ENCODE measurements at places on chromosomes 7 and 10. TPM values are rescaled to one million over a fixed set of nuclear protein-coding genes. Genes with fewer than 3 reads are reported as not detected.

DNA sequence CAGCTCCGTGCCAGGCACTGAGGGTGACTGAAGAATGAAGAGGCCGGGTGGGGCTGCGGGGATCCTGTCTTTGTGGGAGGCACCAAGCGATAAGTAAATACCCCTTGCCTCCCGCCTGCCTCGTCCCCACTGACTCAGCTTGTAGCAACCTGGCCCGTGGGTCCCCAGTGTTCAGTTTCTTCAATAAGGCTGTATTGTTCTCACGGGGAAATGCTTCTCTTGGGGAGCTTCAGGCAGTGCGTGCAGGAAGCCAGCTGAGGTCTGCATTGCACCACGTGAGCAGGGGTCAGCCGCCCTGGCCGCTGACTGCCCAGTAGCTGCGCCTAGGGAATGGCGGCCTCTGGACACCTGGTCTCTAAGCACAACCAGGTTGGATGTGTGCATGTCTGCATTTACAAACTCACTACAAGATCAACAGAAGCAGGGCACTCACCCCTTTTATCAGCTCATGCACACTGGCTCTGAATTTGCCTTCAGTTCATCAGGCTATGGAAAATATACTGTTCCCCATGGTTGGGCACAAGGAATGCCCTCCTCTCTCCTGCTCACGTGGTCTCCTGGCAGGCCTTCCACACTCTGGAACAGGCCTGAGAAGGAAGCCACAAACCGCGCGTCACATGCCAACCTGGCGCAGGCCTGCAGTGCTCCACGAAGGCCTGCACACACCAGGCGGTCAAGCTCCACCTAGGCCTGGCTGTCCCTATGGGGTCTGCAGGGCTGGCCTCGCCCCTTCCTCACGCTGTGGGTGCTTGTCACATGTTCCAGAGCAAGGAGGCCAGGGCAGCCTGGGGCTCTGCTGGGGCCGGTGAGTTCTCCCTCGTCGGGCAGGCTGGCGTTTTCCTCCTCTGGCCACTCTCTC is 135.7 kb upstream of the RNF32 start:
- no peak for DNase-seq

DNA sequence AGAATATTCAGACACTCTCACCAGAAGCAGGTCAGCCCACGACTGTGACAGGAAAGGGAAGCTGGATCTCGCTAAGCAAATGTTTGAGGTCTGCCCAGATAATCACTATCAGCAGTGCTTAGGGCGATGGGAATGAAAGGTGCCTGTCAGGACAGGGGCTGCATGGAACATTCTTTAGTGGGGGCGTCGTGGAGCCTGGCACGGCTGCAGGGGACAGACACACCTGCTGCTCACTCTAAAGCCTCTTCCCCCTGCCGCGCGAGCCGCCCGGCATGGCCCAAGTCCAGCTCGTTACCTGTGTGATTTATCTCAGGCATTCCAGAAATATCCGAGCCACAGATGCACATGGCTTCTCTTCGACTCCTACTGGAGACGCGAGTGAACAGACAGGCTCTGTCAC is 235.5 kb downstream of the GLRX3 start:
- DNase-seq, result no peak

- no peak for DNase-seq
These were observed at the start of gene PLXNA4 for GRCh38 chr7:132575982-132576720. PLXNA4 (minus strand) TSS chr7:132576470; CDS start chr7:132508693, 67,777 bp downstream.

DNA sequence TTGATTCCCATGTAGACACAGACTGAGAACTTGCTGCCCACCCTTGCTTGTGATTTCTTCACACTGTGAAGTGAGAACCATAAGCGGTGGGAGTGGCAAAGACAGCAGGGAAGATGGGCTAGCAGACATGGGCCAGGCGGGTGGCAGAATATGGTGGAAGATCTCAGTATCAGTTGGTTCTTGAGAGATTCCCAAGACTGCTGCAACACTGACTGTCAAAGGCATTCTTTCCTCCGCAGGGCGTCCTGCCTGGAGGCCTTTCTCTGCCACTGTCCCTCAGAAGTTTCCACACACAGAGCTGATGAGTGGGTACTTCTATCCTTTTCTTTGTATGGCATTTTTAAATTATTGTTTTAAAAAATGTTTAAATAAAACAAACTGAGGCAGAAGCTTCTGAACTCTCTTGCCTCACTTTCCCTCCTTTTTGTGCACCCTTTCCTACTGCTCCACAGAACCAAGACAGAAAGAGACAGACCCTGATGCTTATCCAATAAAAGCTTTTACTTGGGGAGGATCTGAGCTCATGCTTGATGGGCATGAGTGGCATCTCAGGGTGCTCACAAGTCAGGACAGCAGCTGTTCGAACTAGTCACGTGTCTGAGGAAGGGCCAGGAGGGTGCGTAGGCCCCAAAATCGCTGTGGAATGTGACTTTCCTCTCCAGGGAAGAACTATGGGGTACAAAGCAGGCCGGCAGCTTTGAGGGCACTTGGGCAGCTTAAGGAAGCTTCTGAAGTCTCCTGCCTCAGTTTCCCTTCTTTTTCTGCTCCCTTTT is 104.7 kb upstream of the PCGF5 start:
- DNase-seq, result no peak

- no peak for DNase-seq
These were observed 312.6 kb downstream of the IPMK start for GRCh38 chr10:57955076-57955475.

GRCh38 chr7:93055543-93056107 is 62.2 kb downstream of the SAMD9 start:
- DNase-seq, result no peak

- no peak for DNase-seq
These were observed 1141.2 kb downstream of the SORCS1 start for GRCh38 chr10:106023329-106023728.

DNA sequence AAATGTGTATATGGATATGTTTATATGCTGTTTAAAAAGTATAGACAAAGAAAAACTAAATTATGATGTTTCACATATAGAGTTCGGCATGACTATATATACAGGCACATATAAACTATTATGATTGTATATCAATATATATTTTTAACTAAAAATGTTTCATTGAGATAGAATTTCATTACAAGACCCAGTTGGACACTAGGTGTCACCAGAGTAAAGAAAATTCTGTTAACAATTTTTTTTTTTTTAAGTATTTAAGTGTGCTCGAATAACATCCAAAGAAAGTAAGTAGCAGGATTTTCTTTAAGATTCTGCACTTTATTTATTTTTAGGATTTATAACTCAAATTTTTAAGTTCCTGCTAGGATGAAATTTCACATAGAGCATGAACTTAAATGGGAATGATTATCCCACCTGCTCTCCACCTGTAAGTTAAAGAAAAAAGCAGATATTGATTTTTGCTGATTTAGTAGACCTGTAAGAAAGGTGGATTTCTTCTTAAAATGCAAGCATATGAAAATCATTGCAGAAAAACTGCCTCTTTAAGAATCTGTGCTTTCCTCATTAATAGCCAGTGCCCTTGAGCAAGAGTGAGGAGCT is 961.5 kb downstream of the PCDH15 start:
- DNase-seq, result no peak

NUPR2 gene
- polyA plus RNA-seq, result not detected

GRCh38 chr10:69574571-69574978 is 1.4 kb upstream of the NEUROG3 start:
- DNase-seq, result no peak

DNA sequence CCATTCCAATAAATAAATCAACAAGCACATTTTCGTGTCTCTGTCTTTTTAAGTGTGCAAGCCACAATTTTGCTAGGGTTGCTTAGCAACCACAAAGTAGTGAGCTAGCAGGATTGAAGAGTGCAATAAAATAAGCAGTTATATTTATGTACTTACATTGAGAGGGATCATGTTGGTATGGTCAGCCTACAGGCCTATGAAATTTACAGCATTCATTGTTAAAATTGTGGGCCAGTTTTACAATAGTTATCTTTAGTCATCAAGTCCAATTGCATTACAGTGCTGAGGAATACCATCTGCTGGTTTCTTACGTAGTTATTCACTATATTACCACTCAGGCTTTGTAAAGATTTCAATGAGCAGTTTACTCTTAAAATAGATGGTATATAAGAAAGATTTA is 192.5 kb upstream of the POT1 start:
- no peak for DNase-seq

GRCh38 chr7:54543051-54543488 is 895 bp downstream of the VSTM2A start:
- no peak for DNase-seq

GRCh38 chr10:24404567-24404966 is 195.6 kb downstream of the KIAA1217 start:
- no peak for DNase-seq

TDRD1 gene
- polyA plus RNA-seq, result 0.14 TPM

- no peak for DNase-seq
These were observed 43.8 kb upstream of the CSTF2T start for GRCh38 chr10:51743146-51743545.

FFAR4 gene
- not detected for polyA plus RNA-seq

- no peak for DNase-seq
These were observed 64.6 kb downstream of the HGF start for GRCh38 chr7:81705206-81705605.

DNA sequence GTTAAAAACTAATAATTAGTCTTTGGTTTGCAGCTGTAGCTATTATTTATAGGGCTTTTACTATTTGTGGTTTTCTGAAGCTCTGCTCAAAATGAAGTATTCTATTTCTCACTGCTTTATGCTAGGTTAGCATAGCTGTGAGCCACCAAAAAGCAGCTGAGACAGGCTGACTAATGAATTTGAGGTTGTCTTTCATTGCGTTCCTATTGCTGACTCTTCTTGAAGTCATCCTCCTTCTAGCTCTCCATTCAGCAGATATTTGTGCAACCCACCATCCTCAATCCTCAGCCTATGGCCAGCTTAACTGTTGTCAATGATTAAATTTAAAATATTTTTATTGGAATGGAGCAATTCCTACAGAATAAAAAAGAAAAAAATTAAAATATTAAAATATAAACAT is 2.1 kb upstream of the RALA start:
- DNase-seq, result no peak

FOXP2 gene
- not detected for polyA plus RNA-seq

AZGP1 gene
- not detected for polyA plus RNA-seq

GRCh38 chr10:125795128-125795527 is 19.5 kb upstream of the MMP21 start:
- DNase-seq, result no peak

CPXM2 gene
- not detected for polyA plus RNA-seq

DNA sequence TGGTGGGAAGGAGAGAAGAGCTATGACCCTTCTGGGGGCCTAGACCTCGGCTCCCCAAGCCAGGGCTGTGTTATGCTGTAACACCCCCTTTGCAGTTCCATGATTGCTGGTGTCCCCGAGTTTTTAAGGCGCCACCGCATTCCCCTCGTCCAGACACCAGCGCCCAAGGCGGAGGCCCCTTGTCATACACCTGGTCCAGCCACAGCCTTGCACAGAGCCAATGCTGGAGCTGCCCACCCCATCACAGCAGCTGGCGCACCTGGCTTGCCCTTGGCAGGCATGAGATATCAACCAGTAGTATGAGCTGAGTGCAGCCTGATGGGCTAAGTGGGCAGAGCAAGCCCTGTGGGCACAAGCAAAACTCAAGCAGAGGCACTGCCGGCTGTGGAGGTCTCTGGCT is 209.4 kb downstream of the SORCS1 start:
- DNase-seq, result no peak

Data from CD8-positive, alpha-beta memory T cell (primary cell).